ENCODE measurements at places on chromosomes 7 and 10. TPM values are rescaled to one million over a fixed set of nuclear protein-coding genes. Genes with fewer than 3 reads are reported as not detected.

Gene ADRB1
- total RNA-seq = 32.8 TPM

Gene IDI2
- total RNA-seq = not detected

Gene ALOX5
- total RNA-seq = 6.3 TPM

Gene IL2RA
- 0.30 TPM for total RNA-seq

Gene KCNMA1
- total RNA-seq = 3.5 TPM

Gene CFTR
- 1.3 TPM for total RNA-seq

Gene TLX1
- total RNA-seq = not detected

- no peak for DNase-seq
Observed at GRCh38 chr7:101140339-101140699, 13.4 kb downstream of the SERPINE1 start.

GRCh38 chr10:61359452-61359851 lies 93.7 kb downstream of the TMEM26 start:
- DNase-seq = no peak

DNA sequence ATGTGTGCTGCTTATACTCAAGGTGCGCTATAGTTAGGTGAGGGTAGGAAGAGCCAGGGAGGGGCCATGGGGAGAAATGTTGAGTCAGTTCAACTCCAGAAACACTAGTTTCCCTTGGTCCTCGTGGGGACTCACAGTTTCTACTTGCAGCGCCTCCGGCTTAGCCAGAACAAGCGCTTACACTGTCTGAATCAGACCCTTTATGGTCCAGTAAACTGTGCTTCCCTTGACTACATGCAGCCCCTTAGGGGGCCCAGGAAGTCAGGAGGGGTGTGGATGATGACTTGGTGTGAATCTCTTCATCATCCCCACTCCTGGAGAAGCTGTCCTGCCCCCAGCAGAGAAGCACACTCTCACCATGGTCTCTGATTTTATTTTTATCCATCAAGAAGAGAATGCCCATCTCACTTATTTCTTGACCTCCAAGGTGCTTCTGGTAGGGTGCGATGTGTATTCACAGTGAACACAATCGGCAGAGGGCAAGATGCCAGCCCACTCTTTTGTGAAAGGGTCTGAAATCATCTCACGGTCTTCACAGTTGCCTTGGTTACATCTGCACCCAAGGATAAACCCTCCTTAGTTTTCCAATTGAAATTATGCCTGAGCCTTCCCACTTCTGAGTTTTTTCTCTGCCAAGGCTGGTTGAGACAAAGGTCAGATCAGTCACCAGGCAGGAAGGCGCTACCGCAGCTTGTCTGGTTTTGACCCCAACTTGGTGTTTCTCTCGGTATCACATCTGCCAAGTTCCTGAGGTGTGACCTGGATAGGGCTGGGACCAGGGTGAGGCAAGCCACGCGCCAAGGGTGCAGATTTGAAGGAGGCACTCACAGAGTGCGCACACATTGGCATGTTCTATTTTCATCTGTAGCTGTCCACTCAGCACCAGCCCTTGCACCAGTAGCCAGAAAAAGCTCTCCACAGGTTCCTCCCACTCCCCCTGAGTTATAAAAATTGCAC lies 62.7 kb upstream of the LRRC4 start:
- no peak for DNase-seq

DNA sequence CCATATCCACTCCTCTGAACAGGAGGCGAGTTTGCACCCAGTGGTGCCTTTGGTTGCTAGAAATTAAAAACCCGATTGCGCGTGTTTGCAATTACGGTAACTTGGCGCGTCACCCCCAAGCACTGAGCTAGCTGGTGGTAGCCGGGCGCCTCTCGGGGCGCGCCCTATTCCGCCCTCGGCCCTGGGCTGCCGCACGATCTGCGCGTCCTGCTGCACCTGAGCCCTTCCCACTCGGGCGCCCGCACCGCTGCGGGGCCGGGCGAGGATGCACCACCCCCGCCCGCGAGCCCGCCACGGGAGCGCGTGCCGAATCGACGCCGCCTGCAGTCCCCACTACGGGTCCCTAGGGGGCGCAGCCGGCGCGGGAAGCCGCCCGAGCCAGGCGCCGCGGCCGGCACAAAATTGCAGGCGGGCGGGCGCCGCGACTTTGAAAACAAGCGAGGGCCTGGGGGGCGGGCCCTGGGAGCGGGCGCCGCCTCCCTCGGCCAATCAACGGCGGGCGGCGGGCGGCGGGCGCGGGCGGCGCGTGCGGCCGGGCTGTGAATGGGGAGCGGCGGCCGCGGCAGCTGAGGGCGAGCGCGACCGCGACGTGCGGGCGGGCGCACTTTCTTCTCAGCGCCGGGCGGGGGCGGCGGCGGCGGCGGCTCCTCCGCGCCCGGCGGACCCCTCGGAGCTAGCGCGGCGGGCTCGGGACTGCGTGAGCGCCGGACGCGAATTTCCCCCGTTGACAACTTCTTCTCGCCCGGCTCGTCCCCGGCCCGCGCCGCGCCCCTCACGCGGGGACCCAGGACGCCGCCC lies at the start of gene SDK1:
Gene SDK1, plus strand, starts transcription at position 602 of the 798 bp plus-strand sequence. CDS start 335 bp downstream, outside the sequence.
- DNase-seq = peak; percentile 89

- DNase-seq = no peak
Observed at GRCh38 chr10:26841733-26842317, 18.9 kb downstream of the ABI1 start.

DNA sequence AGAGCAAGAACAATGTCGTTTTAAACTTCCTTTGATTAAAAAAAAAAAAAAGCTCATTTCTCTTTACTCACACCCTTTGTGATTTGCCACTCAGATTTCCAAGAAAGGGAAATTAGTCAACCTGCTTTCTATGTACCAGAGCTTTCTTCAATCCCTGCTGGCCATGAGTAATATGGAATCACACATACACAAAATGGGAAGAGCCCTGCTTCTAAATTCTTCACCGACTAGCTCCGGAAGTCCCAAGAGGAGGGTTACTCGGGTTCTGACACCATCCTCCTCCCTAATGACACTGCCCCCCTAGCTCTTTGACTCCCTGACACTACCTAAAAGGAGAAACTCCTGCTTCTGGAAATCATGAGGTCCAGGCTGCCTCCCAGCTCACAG lies 81.8 kb upstream of the SFMBT2 start:
- DNase-seq = no peak

GRCh38 chr10:106410331-106410730 lies 754.2 kb downstream of the SORCS1 start:
- no peak for DNase-seq

DNA sequence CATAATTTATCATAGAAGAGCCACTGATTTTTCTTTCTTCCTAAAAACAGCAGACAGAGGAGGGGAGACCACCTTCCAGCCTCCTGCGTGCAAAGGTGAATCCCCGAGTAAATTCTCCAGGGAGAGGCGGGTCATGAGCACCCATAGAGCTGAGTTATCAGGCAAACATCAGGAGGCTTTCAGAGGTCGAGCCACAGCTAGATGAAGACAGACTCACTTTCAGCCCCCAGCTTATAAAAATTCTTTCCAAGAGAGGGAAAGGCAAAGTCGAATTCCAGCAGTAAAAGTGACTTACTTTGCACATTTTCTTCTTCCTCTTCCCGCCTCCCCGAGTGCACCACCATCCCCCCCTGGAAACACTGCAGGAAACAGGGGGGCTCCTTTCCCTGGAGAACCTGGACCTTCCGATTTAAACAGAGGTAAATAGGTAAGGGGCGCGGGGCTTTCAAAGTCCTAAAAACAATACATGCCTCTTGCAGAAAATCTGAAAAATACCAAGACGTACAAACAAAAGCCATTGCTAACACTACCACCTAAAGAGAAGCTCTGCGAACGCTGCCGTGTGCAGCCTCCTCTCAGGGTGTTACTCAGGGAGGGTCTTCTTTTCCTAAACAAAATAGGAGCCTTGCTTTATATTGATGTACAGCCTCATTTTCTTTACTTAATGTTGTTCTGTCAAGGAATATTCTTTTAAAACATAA lies 163.8 kb downstream of the SVIL start:
- DNase-seq = no peak

DNA sequence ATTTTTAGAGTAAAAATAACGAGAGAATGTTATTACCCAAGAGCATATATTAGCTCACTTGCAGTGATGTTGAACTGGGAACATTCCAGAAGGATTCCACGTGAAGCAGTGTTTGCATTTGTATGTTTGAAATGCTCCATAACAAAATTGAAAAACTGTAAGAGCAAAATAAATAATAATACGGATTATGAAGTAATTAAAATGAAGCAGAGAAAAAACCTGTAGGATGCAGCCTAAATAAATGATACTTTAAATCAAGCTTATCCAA lies 203.3 kb downstream of the BAMBI start:
- no peak for DNase-seq

DNA sequence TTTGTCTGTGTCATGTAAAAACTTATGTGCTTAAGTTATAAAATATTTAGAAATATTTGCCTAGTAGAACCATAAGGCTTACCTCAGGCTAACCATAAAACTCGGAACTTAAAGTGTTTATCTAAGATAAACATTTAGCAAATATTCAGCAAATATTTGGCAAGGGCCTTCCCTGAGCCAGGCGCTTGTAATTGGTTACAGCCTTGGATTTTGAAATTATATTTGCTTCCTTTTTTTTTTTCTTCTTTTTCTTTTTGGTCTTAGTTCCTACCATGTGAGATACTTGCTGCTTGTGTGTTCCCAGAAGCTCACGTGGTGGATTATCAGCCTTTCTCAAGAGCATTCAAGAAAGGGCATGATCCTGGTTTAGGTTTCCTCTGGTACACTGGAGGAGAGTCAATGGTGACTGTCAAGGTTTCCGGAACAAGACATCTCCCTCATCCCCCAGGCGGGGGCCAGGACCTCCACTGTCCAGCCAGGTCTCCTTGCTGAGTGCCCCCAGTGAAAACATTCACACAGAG lies 5.2 kb upstream of the BRI3 start:
- DNase-seq = no peak

DNA sequence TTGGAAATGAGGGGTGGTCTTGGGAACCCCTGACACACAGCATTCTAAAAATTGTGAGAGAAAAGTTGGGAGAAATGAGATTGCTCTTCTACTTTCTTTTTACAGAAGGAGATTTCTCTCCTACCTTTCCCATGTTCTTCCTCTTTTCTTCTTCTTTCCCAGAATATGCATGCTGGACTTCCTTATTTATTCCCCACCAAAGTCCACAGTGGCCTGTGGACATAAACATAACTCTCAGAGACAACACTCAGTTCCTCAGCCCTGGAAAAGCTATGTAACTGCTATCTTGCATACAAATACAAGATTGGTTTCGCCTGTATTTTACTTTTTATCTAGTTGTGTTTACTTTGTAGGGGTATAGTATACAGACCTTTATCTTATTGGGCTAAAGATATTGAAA lies 54.6 kb upstream of the C1GALT1 start:
- no peak for DNase-seq

- no peak for DNase-seq
Observed at GRCh38 chr7:157000741-157001653, 9.5 kb downstream of the MNX1 start.

DNA sequence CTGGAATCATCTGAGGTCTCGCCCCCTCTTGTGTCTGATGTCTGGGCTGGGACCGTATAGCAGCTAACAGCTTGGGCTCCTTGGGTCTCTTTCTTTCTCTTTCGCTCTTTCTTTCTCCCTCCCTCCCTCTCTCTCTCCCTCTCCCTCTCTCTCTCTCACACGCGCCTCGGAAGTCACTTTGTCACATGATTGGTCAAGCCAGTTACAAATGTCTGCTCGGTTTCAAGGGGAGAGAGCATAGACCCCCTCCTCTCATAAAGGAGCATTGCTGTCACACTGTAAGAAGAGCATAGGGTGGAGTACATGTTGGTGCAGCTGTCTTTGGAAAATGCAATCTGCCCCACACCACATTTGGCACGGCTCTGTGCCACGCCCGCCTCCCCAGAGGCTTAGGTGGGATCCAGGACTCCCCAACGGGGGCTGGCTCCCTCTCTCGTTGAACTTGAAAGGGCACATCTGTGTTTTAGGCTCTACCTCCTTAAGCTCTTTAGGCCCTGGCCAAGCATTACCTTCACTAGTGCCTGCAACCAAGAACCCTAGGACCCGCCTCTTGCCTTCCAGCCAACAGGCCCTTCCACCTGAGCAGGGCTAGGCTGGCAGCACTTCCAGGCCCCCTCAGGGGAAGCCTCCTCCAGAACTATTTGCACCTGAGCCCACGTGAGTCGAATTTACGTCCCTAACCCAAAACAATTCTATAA lies 61.9 kb upstream of the CACUL1 start:
- DNase-seq = no peak

GRCh38 chr7:3578399-3578798 lies 277.3 kb downstream of the SDK1 start:
- no peak for DNase-seq

GRCh38 chr7:131346885-131347592 lies 19.4 kb downstream of the MKLN1 start:
- DNase-seq = no peak

DNA sequence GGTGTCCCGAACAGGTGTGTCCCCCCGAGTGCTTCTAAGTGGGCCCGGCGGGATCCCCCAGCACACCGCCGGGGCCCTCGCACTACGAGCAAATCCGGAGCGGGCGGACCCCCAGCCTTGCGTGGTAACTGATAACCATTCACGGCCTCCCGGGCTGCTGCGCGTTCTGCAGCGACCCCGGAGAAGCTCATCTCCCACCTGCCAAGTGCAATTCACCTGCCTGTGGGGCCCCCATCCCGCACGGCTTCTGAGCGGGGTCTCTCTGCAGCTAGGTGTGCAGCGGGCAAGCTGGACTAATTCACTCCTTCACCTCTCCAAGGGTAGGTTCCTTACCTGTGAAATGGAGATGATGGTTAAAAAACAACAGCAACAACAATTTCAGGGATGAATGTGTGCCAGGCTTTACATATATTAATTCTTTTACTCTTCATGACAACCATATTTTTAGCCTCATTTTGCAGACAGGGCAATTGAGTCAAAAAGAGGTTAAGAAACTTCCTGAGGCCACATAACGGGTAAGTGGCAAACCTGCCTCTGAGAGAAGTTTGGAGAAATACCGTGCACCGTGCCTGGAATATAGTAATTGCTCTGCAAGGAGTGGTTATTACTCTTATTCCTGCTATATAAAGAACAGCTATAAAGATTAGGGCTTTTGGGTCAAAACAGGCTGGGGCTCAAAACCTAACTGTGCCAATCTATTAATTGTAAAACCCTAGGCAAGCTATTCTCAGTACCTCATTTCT lies 652 bp upstream of the PODXL start:
- DNase-seq = no peak

Data from right atrium auricular region (tissue), 2 donors.